ENCODE measurements at places on chromosomes 3 and 15.
A peak's percentile ranks its signal among the peaks of the same experiment; 100 is the strongest.

DNA sequence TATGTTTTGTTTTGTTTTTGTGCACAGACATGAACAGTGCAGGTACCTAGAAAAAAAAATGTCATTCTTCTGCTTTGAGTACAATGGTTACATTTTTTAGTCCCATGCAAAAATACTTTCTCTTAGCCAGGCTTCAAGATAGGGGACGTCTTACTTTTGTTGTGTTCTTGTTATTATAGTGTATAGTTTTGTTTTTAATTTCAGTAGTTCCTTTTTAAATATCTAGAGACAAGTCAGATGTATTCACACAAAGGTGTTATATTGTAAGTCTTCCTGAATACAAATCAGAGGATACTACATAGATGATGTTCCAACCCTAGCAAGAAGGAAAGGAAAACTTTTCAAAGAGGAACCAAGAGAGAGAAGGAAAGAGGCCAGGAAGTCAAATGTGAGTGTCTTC is 28.8 kb upstream of the IGSF11 start:
- DNase-seq: no peak

DNA sequence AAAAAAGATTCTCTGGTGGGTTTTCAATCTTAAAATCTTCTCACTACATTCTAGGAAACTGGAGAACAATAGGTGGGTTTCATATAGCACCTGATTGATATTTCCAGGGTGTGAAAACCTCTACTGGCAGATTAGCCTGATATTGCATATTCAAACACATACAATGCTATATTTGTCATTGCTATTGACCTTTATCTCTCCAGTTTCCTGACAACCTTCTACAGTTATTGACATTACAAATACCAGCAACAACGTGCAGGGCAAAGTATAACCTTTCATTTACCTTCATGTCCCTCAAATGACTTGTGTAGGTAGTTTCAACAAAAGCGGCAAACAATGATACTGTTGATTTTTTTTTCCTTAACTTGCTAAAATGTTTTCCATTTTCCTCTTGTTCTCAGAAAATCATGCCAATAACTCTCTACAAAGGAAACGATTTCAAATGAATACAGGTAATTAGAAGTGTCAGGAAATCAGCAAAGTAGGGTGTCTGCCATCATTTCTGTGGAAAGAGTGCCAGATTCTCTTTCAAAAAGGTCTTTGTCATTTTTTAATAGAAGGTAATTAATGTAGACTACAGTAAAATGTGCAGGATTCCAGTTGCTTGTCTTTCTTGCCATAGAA is 72.6 kb upstream of the CDIN1 start:
- no peak for DNase-seq

DNA sequence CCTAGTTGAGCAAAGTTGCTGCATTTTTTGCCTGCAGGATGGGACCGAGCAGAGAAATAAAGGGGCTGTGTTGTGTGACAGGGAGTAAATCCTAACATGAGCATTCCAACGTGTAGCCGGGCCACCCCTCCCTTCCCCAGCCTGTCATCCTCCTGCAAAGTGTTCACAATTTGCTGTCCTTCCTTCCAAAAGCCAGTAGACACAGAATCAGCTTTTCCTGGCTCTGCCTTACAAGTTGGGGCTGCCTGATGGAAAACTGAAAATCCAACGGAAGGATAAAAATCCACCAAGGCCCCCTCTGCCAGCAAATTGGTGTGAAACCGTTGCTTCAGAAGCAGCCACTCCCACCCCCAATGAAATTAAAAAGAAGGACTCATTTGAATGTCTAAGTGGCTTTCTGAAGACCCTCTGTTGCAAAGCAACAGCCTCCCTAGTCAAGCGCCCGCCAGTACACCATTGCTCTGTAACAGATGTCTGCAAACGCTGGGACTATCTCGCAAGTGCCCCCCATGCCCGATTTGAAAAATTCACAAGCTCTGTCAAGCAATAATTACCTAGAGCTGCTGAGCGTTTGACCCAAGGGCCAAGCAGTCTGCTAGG is 665 bp downstream of the FRMD4B start:
- DNase-seq: no peak

- DNase-seq: no peak
Observed at GRCh38 chr3:13069495-13069894, 3.7 kb downstream of the IQSEC1 start.

- DNase-seq: no peak
Observed at GRCh38 chr3:157129803-157130466, 30.0 kb downstream of the CCNL1 start.

DNA sequence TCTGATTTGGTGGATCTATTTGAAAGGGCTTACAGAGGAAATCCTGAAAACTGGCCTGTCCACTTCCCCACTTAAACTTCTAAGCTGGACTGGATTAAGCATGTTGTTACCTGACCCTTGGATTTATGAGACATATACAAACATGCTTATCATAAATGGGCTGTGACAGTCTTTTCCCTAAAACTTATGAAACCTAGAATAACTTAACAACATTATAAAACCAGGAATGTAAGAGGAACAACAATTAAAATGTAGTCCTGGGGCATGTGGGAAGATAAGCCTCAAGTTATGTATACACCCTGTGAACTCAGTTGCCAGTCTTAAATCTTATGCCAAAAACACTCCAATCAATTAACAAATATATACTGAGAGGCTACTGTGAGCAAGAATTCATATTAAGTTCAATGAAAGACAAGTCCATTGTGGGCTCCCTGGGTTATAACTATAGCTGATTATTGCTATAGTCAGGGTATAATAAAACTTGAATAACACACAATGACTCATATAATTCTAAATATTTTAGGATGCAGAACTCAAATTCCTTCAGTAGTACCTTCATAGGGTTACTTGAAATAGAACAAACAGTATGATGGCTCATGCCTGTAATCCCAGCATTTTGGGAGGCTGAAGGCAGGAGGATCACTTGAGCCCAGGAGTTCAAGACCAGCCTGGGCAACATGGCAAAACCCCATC is 87.2 kb upstream of the PPIB start:
- no peak for DNase-seq

DNA sequence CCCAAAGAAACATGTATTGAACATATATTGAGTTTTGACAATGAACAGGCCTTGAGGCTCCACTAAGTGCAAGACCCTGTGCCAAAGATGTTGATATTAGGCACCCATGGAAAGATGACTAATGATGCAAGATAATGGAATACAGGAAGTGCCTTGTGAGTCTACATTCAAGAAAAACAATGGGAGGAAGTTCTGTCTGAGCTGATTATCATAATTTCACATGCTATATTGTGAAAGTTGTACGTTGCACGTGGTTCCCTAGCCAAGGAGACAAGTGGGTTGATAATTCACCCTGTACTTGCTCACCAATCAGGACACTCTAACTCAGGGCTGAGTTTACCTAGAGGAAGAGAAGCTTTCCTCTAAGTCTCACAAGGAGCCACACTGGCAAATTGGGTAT is 186.9 kb upstream of the STAC start:
- DNase-seq: no peak

GRCh38 chr3:141708367-141708766 is 29.7 kb upstream of the RNF7 start:
- DNase-seq: no peak

- DNase-seq: peak; percentile 15
Observed at GRCh38 chr3:49910409-49911123, 6.9 kb upstream of the MST1R start.

GRCh38 chr3:1139071-1139470 is 46.2 kb downstream of the CNTN6 start:
- DNase-seq: no peak

GRCh38 chr3:115616461-115616860 is 6.8 kb upstream of the GAP43 start:
- no peak for DNase-seq

DNA sequence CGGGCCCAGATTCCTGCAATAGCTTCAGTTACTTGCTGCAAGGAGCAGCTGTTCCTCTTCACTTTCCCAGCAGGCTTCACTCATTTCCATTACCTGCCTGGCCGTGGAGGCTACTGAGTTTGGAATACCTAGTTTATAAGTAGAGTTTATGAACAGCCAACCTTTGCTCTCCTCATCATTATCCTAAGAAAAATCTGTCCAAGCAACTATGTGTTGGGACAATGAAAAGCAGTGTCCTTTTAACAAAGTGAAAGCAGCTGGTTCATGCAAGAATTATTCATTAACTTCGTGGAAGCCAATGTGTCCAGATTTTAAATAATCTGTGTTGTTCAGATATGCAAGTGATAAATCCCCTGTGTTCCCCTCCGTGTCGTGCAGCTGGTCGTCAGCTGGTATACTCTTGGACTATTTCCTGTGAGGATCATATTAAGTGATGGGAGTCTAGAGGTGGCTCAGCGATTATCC is 39.3 kb upstream of the SSR3 start:
- no peak for DNase-seq

DNA sequence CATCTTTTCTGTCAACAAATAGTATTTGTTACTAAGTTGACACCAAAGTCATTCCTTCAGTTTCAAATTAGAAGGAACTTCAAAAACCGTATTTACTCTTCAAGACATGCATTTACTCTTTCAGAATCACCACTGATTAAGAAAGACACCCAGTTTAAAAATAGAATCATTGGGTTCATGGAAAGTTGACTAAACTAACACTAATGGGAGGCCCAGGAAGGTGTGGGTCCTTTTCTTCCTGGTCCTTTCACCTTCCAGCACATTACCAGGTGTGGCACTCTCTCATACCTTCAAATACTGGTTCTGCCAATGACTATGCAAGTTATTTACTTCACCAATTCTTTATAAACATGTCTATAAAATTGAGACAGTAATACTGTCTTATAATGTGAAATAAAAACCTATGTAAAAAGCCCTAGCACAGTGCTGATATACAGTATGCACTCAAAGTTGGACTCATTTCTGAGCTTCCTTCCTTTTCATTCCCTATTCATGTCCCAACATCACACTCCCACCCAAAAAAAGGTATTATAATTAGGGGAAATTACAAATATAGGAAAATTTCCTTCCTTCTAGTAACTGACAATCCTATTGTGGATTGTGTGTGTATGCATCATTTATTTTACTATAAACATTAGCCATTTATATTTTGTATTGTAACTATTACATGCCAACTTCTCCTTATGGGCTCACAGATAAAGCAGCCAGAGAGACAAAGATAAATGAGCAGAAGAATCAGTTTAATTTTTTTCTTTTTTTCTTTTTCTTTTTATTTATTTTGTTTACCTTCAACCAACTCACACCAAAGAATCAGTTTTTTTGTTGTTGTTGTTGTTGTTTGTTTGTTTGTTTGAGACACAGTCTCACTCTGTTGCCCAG is 48.9 kb downstream of the LRRFIP2 start:
- DNase-seq: no peak

DNA sequence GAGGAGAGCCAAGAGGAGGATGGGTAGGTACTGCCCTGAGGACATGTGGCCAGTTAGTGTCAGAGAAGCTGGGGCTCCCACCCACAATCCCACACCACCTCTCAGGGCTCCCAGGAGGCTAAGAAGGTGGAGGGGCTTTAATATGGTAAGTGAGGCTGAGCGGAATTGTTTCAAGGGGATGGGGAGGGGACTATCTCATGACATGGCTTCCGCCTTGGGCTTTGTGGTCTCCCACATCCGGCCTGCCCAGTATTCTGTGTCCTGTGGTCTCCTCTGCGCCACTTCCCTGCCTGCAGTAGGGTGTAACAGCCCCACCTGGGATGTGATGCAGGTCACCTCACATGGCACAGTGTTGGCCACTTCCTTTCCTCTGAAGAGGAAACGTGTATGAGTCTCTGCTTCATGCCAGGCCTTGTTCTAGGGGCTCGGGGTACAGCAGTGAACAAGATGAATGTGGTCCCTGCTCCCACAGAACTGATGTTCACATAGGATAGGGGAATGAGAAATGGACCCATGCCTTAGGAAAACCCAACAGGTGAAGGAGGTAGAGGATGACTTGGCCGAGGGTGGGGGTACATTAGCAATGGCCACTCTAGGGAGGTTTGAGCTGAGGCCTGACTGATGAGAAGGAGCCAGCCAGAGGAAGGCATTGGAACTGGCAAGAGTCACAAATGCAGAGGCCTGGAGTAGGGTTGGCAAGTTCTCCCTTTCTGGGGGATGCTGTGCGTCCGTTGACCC is 3.2 kb downstream of the NEIL1 start:
- no peak for DNase-seq

DNA sequence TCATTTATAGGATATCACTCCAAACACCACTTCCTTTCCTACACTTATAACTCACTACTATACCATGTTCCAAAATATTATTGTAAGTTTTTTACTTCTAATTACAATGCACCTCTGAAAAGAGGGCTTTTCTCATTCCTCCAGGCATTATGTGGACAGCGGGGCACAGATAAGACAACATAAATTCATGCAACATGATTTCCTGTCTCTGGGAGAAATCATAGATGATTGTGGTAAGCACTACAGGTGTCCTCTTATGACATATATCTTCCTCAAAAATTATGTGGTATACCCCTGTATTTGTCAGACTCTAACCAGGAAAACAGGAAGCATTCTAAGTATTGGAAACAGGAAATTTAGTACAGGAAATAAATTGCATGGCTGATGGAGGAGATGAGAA is 45.7 kb upstream of the INO80 start:
- DNase-seq: no peak

- no peak for DNase-seq
Observed at GRCh38 chr15:50576166-50576565, 29.7 kb upstream of the USP50 start.

DNA sequence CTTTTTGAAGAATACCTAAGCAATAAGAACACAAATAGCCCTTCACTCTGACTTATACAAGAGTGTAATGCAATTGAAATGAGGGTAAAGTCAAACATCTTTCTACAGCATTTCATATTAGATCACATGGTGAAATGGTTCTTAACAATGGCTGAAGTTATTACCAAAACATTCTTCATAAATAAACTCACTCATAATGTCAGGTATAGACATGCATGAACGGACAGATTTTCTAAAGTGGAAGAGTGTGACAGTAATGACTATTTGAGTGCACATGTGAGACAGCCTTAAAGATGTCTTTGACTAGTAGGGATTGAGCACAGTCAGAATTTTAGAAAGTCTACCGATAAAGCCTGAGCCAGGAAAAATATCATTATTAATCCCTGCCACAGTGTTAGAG is 471.0 kb downstream of the ZPLD1 start:
- no peak for DNase-seq

GRCh38 chr15:71349736-71350526 is 234.7 kb downstream of the THSD4 start:
- no peak for DNase-seq

DNA sequence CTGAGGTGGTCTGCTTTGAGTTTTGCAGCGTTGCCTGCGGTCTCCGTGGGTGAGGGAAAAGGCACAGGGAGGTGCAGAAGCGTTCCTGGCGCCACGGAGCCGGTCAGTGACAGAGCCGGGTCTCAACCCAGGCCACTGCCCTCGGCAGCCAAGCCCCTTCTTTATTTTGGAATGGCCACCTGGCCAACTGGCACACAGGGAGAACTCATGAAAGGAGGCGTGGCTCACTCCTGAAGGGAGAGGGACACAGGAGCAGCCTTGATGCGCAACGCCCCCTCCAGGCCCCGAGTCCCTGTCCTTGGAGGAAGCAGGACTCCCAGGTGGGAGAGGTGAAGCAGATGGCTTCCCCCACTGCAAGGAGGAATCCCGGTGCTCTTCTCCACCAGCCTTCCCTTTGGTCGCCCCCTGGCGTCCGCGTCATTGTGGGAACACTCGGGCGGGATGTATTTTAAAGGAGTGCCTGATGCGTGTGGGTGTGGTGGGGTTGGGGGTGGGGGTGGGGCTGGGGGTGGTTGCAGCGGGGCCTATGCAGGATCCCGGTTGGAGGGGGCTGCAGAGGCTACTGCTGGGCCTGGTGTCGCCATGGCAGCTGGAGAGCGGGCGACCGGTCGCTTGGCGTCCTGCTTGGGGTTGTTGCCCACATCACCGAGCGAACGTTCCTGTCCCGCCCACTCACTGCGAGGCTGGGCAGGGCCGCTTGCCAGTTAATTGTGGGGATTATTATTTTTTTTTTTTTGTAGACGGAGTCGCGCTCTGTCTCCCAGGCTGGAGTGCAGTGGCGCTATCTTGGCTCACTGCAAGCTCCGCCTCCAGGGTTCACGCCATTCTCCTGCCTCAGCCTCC is 32.6 kb downstream of the APBA2 start:
- no peak for DNase-seq
